ENCODE measurements at places on chromosomes 12 and 14. TPM values are rescaled to one million over a fixed set of nuclear protein-coding genes. Genes with fewer than 3 reads are reported as not detected.

PTGDR gene
- not detected for total RNA-seq

DNA sequence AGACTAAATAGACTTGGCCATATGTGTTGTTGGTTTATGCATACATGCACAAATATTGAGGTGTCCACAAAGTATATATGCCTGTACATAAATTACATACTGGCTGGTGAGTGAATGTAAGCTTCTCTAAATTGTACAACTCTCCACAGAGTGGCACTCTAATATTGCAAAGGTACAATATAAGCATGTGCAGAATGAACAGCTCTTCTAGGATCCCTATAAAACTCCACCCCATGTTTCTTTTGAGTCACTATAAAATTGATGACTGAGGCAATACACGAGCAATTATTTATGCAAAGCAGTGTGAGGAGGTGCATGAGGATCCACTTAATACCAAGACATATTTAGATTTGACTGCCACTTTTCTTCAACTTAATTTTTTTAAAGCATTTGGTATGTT is 172.2 kb downstream of the NAV3 start:
- DNase-seq: no peak

ALX1 gene
- not detected for total RNA-seq

CPNE6 gene
- total RNA-seq: not detected

TUBA1C gene
- total RNA-seq: 278 TPM

DNA sequence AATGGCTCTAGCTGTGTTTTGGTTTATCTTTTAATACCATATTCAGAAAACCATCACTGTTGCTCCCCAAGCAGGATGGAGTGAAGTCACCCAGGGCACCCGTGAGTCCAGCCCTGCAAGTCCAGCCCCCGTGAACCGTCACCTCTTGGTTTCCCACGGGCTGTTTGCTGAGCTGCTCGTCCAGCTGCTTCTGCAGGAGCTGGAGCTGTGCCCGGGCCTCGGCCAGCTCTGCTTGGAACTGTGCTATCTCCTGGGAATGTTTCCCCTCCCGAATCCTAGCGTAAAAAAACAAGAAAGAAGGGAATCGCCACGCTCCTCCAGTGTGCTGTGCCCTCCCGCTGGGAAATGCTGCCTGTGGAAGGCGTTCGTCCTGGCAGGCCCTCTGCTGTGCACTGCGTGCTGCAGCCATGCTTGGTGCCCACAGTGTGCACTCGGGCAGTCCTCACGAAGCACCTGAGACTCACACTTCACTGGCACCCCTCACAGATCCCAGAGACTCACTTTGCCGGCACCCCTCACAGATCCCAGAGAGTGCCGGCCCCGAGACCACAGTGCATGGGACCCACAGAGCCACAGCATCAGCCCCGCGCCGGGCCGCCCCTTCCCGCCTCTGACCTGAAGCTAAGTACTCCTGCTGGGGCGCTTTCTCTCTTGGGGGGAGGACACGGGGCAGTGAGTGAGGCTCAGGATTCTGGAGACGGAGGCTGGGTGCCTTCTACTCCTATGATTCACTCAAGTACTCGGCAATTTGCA is 15.4 kb upstream of the ANKLE2 start:
- DNase-seq: no peak

HOXC11 gene
- not detected for total RNA-seq

DNA sequence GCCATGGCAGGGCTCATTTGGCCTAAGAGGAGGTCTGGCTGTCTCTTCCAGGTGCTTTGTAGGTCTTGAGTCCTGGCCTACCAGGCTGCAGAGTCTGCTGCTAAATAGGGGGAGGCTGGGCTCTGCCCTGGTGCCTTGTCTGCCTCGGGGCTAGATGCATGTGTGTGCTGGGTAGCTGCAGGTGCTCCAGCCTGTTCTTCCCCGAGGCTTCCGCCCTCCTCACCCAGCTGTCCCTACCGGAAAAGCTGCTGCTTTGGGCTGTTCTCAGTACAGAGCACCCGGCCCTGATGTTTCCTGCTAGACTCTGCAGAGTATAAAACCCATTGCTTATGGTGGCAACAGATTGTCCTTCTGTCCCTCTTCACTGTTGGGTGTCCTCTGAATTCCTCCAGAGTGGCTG is 37.7 kb downstream of the RAB35 start:
- DNase-seq: peak; percentile 22

NGB gene
- total RNA-seq: not detected

- no peak for DNase-seq
Measured at GRCh38 chr12:105672121-105672975, 341.9 kb downstream of the C12orf75 start.

- no peak for DNase-seq
Measured at GRCh38 chr14:72033365-72033764, 101.1 kb downstream of the RGS6 start.

GRCh38 chr14:25132732-25133422 is 82.9 kb upstream of the STXBP6 start:
- peak; percentile 52 for DNase-seq

DNA sequence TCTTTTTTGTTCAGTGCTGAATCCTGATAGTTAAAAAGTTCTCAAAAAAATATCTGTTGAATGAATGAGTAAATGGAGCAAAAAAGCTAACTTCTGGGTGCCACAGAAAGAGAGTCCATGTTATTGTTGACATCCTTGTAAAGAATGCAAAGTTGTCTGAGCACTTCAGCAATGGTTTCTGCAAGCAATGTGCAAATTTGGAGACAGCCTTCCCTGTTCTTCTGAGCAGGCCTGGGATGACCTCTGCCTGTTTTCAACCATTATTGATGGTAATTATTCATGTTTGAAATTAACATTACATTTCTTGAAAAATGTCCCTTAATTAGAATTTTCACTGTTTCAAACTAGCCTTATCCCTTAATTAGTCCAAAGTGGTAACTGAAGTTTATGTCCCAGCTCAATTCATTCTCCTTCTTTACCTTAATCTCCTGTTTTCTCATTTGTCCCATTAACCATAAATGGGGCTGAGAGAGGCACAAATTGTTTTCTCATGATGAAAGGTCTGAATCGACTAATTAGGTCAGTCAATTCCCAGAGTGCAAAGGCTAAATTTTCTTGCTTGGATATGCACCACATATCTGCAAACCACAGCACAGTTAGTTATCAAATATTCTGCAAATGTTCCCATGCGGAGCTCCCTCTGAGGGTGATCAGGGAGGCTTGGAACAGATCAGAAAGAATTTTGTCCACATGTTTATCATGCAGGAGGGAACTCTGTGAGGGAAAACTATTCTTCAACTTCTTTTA is 139.4 kb upstream of the KRR1 start:
- DNase-seq: no peak

SERPINA3 gene
- not detected for total RNA-seq

- no peak for DNase-seq
Measured at GRCh38 chr12:25875661-25876060, 82.8 kb upstream of the RASSF8 start.

DNA sequence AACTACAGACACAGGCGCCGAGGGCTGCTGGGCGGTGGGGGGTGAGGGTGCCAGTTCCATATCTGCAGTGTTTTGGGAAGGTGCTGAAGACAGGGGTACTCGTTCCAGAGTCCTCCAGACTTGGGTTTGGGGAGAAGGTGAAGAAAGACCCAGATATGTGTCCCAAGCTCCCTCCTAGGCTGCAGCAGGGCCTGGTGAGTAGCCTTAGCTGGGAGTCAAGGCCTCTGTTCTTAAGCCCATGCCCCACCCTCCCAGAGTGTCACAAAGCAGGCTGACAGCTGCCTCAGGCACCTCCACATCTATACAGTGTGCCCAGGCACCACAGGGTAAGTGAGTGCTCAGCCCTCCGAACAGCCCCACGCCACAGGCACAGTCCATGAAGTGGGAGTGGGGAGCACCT is 4.3 kb downstream of the NCKAP5L start:
- DNase-seq: no peak

DNA sequence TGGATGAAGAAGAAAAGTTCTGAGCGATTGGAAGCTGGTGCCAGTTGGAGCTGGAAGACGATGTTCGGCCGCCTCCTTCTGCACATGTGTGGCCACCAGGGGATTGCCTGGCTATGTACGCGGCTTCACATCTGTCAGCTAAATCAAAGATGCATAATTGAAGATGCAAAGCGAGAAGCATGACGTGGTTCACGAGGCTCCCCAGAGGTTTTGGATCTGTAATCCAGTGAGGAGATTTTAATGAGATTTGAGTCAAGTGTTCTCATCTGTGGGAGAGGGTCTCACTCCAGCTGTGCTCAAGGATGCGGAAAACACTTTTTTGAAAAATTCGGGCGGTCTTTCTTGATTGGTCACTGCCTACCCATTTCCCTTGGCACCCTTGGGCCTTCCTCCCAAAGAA is 94.6 kb downstream of the PAX9 start:
- no peak for DNase-seq

DNA sequence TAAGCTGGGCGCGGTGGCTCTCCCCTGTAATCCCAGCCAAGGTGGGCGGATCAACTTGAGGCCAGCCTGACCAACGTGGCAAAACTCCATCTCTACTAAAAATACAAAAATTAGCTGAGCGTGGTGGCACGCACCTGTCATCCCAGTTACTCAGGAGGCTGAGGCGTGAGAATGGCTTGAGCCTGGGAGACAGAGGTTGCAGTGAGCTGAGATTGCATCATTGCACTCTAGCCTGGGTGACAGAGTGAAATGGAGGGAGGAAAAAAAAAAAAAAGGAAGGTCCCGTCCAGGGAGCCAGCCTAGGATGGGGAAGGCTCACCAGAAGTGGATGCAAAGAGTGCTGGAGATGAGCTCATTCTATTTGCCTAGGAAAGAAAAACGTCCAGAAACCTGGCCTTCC is 1.9 kb upstream of the CD27 start:
- no peak for DNase-seq

GRCh38 chr12:9717070-9717925 is 15.6 kb downstream of the CLECL1 start:
- DNase-seq: no peak

DNA sequence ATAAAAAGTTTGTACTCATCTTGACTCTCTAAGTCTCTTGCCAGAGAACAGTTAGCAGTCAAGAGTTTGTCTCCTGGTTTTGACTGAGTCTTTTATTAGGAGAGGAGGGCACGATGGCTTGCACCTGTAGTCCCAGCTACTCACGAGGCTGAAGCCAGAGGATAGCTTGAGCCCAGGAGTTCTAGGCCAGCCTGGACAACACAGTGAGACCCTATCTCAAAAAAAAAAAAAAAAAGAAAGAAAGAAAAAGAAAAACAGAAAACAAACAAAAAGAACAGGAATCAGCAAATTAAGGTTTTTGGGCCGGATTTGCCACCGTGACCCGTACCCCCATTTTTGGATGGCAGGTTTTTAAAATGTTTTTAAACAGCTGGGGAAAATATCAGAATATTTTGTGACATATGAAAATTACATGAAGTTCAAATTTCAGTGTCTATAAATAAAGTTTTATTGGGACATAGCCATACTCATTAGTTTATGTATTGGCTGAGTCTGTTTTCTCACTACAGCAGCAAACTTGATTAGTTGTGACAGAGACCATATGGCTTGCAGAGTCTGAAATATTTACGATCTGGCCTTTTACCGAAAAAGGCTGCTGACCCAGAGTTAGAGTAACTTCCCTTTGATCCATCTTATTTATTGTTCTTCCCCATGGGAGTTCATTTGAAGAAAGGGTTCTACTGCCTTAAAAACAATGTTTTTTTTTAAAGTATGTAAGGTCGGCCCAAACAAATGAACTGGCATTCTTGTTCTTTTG is 31.2 kb downstream of the VEZT start:
- DNase-seq: no peak

DNA sequence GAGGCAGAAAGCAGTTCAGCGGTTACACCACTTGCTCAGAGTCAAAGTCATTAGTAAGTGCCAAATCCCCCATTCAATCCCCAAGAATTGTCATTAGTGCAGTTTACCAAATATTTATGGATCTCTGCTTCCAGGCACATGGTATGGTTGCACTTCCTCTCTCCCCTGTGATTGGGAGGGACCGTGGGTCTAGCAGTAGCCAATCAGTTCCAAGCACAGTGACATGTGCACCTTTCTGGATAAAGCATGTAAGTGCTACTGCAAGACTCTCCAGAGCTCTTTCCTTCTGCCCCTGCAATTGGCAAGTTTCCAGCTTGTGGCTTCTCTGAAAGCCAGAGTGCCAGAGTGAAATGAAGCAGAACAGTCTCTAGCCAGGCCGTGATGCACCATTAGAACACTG is 85.3 kb upstream of the FLRT2 start:
- no peak for DNase-seq

- no peak for DNase-seq
Measured at GRCh38 chr12:94769047-94769420, 118.7 kb upstream of the TMCC3 start.

DNA sequence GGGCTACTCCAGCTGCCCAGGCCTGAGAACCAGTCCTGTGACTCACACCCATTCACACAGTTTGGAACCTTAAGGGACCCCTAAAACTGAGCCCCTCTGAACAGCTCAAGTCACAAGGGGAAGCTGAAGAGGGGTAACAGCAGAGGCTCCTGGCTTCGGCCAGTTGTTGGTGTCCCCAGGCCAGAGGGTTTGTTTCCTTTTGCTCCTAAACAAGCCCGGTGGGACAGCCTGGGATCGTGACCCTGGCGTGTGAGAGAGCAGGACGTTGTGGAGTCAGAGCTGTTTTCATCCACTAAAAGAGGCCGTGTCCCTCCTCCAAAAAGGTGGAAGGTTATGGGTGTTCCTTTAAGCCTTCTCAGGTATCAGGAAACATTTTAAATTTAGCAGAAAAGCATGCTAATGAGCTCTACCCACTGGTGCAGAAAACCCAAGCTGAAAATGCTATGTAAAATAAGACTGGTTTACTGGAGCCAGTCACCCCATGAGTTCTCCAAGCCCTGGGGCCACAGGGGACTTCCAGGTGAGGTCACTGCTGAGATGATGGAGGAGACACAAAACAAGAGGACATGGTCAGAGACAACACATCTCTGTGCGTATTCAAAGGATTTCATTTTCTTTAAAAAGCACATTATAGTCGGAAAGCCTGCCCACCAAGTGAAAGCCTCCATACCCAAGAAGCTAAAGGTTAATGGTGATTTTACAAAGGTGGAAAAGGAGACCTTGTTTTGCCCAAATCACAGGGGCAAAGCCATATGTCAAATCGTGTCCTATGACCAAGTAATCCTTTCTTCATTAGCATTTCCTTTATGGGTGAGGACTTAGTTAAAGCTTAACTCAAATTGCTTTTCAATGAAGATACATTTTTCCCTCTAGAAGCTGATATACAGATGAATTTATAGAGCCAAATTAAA is 14.1 kb downstream of the PRKAB1 start:
- no peak for DNase-seq

GLI1 gene
- 0.52 TPM for total RNA-seq

PLEKHG7 gene
- not detected for total RNA-seq

GRCh38 chr12:121135320-121135719 is 2.6 kb downstream of the P2RX7 start:
- no peak for DNase-seq

SPTSSA gene
- 12.4 TPM for total RNA-seq

MMP14 gene
- 1.8 TPM for total RNA-seq
